Fibroblast of lung (primary cell): ENCODE measurements at places on chromosomes 5 and 9. TPM values are rescaled to one million over a fixed set of nuclear protein-coding genes. Genes with fewer than 3 reads are reported as not detected.

GRCh38 chr5:65426656-65427055 lies 55.1 kb downstream of the ADAMTS6 start:
- no peak for DNase-seq

DNA sequence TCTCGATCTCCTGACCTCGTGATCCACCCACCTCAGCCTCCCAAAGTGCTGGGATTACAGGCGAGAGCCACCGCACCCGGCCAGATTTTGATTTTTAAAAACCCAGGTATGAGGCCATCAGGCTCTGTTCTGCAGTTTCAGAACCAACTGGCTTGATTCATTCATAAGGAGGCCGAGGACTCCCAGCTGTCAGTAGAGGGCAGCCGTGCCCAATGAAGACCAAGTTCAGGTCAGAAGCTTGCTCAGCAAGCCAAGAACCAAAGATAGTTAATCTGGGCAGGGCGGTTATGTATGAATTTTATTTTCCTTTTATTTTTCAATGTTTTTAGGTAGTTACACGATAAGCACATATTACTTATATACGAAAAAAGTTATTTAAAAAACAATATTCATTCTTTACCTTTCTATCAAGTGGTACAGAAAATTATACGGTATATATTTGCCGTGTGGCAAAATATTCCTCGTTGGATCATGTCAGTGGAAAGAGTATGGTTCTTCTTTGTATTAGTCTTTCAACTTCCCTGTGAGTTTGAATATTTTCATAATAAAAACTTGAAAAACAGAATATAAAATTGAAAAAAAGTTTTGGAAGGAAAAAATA lies 18.0 kb downstream of the MGAT1 start:
- peak; percentile 89 for DNase-seq

DNA sequence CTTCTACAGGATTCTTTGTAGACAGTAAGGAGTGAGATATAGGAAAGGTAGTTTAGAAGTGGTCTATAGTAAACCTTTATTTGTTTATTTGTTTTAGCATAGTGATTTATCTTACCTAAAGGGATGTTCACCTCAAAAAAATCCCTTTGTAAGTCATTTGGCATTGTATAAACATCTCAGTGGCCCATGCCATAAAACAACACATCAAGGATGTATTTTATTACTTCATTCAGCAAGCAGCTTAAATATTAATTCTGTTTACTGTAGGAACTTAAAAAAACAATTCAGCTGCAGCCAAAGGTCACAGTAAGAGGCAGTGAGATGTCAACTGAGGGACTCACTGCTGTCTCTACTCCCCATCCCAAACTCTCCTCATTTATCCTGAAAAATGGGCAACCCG lies 452.7 kb downstream of the HINT1 start:
- no peak for DNase-seq

DNA sequence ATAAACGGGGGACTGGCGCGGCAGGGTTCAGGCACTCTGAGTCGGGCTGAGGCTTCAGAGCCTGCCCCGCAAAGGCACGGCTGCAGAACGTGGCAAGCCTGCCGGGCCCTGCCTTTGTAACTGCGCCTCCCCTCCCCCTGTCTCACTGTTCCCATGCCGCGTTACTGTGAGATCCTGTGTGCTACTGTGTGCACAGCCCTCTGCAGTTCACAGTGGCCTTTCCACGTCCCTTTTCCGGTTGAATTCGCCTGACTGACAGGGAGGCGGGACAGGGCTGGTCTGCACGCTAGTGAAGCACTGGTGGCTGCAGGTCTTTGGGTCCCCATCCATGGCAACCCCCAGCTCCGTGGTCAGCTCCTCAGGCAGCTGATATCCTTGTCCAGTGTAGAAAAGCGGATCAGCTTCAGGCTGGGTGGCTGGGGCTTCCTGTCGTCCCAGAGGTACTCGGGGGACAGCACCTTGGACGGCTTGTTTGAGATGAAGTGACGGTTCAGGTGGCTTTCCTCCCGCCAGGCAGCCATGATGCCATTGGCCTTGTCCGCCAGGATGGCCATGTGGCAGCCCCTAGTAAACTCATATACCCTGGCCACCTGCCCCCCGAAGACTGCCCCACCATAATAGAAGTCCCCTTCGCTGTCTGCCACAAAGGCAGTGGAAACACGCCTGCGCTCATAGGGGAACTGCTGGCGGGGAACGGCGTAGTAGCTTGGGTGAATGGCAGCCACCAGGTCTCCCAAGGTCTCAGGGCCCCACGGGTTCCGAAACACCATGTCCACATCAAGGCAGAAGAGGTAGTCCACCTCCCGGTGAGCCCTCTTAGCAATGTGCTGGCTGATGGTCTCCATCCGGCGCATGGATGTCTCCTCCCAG lies 10.3 kb downstream of the GBGT1 start:
- DNase-seq, result no peak

- DNase-seq, result no peak
Observed at GRCh38 chr9:98625728-98626127, 83.0 kb downstream of the GABBR2 start.

- no peak for DNase-seq
Observed at GRCh38 chr5:139342423-139342723, 719 bp downstream of the PAIP2 start.

DNA sequence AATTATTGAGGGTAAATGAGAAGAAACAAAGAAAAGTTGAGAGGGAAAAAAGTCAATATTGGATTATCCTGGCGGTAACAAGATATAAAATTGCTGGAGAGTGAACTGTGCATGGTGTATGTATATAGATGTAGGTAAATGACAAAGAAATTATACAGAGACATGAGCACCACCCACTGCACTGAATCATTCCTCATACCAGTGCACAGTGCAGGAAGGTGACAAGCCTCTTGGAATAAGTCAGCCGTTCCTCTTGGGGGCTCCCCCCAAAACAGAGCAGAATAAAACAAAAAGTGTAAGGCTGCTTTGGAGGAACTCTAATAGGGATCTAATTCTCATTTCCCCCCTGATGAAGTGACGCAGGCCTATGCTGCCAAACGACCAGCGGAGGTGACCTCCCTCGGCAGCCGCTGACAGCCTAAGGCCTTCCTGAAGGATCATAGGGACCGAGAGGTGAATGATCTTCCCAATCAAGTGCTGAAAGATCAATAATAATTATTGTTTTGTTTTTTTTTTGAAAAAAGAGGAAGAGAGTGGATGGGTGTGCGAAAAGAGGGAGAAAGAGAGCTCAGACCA lies 245.0 kb downstream of the PSAT1 start:
- no peak for DNase-seq

DNA sequence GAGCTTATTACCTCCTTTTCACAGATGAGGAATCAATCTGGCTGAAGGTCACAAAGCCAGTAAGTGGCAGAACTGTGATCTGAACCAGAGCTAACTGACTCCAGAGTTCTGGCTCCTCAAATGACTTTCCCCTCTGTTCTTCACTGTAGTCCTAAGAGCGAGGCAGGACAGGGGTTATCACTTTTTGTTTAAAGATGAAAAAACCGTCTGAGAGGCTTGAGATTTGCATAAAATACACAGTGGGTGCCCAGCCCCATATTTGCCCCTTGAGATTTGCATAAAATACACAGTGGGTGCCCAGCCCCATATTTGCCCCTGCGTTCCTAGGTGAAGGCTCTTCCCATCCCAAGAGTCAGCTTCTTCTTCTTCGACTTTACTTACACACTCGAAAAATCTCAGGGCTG lies 667 bp downstream of the FBXO10 start:
- no peak for DNase-seq

- no peak for DNase-seq
Observed at GRCh38 chr5:83011985-83012384, 65.2 kb downstream of the TMEM167A start.

DNA sequence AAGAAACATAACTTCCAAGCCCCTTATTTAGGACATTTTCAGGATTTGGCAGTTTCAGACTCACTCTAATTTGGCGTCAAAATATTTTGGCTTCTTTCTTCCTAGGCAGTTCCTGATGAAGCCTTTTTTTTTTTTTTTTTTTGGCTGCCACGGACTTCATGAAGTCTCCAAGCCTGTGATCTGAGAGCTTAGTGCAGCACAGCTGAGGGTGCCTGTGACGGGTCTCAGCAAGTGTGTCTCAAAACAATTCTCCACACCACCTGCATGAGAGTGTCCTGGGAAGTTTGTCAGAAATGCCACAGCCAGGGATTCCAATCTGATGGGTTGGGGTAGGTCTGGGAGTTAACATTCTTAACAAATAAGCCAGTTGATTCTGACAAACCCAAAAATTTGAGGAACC lies 6.0 kb upstream of the ESM1 start:
- DNase-seq, result peak; percentile 34

- no peak for DNase-seq
Observed at GRCh38 chr5:154470947-154471870, 6.8 kb downstream of the HAND1 start.

- DNase-seq, result peak; percentile 56
Observed at GRCh38 chr9:116506685-116507084, 180.4 kb upstream of the TRIM32 start.

The ELAVL2 gene
- under 0.01 and 0.26 TPM in 2 replicates for total RNA-seq

The PDE6A gene
- under 0.01 TPM in 2 replicates for total RNA-seq

The FGF18 gene
- total RNA-seq, result 8.0 and 19.3 TPM in 2 replicates

The CDHR2 gene
- total RNA-seq, result under 0.01 TPM in 1 of 2 replicates, not detected in the other

The TNFSF8 gene
- total RNA-seq, result not detected in 2 replicates

The NR3C1 gene
- 101 and 126 TPM in 2 replicates for total RNA-seq
